Stimulated activated CD4-positive, alpha-beta T cell treated with anti-CD3 and anti-CD28 coated beads, TNF-alpha, amount 100 ng/mL, for 24 hours (primary cell): ENCODE measurements at places on chromosomes 7 and 10.

GRCh38 chr7:130891254-130892094, 157.5 kb upstream of the KLF14 start:
- DNase-seq = no peak

GRCh38 chr10:64011912-64012714, 490.9 kb downstream of the REEP3 start:
- DNase-seq = no peak

GRCh38 chr7:16298221-16298620, 123.1 kb downstream of the CRPPA start:
- no peak for DNase-seq

- no peak for DNase-seq
Measured at GRCh38 chr10:100528123-100528886, 1.4 kb downstream of the NDUFB8 start.

DNA sequence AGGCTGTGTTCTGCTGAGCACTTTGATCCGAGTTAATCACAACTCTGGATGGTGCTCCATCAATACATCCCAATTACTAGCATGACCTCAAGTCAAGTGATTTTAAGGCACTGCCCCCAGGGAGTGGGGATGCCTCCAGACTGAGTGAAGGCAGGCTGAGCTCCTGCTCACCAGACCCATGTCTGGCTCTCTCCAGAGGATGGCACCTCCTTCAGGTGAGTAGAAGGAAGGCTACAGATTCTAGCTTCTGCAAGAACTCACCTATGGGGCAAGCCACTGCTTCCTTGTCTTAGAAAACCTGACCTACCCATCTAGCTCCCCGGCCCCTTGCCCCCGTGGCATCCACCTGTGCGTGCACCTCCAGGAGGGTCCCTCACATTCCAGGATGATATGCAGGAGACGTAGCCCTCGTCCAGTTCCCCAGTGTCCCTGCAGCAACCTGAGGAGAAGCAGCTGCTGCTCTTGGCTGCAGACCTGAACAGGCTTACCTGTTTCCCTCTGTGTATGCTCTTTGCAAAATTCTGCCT, 390.3 kb downstream of the GRID1 start:
- no peak for DNase-seq

- DNase-seq = no peak
Measured at GRCh38 chr7:1249731-1250130, 17.1 kb downstream of the UNCX start.

- DNase-seq = no peak
Measured at GRCh38 chr10:72694476-72695369, 2.8 kb downstream of the MCU start.

DNA sequence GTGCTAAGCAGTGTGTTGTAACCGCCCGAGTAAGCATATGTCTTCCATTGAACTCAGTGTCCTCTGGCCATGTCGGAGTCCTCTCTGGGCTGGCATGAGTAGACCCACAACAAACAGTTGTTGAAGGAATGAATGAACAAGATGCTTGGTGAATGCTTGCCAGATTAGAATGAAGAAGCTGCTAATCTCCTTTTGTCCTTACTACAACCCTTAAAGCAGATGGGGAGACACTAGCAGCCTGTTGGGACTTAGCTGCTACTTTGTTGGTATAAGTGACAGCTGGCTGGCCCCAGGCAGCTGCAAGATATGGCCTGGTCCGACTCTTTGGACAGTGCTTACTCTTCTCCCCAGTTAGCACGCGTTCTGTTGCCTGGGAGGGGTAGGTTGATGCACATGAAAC, 370.1 kb downstream of the RPS24 start:
- DNase-seq = no peak

- no peak for DNase-seq
Measured at GRCh38 chr7:99953649-99954048, 22.2 kb downstream of the AZGP1 start.

DNA sequence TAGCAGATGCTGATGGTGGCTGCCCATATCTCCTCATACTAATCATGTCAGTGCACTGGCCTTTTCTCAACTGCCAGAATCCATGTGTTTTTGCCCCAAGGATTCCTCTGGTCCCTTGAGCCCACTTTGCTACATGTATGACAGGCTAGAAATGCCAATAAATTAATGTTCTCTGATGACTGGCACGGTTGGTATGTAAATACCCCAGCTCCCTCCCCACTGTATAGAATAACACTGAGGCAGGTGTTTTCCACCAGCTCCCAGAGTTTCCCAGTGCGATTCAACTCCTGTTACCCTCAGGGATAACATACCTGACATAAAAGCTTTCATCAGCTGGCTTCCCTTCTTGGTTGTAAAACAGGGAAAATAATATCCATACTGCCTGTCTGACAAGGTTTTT, 9.0 kb upstream of the PLEKHS1 start:
- DNase-seq = no peak

DNA sequence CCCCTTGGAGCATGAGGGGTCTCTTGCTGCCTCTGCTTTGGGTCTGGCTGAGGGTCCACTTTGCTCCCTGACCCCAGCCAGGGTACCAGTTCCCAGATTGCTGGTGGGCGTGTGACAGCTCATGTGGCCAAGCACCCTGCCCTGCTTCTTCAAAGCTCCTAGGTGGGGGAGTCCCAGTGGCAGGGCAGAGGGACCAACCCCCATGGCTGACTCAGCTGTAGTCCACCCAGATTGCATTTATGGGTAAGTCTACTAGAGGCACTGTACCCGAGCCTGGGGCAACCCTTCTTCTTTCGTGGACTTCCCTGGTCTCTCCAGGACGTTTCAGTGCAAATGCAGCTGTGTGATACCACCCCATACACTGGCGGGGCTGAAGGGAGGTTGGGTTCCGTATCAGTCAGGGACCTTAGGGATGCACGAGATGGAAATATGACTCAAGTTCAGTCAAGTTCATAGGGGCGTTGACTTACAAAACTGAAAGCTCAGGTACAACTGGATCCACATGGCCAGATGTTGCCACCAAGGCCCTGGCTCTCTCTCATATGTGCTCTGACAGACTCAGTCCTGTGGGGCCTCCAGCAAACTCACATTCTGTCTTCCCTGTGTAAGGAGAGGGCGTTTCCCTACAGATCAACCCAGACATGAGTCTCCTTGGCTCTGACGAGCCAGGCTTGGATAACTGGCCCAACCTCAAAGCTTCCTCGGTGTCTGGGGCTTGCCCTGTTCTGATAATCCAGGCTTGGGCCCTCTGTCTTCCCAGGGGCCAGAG, 13.6 kb downstream of the PTPRE start:
- no peak for DNase-seq

DNA sequence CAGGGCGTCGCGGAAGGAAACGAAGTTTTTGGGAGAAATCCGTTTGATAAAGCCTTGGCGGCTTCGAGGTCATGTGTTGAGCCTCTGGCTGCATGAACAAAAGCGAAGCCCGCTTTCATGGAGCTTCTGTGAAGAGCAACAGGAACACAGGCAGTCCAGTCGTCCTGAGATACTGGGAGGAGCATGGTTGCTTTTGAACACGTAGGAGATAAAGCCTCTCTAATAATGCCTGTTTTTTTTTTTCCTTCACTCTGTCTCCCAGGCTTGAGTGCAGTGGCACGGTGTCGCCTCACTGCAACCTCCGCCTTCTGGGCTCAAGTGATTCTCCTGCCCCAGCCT, 473 bp upstream of the ZNF32 start:
- no peak for DNase-seq
